ENCODE measurements at places on chromosomes 13 and 19.

GRCh38 chr13:70829748-70830147 is 721.5 kb upstream of the KLHL1 start:
- no peak for DNase-seq

GRCh38 chr13:29564818-29565217 is 30.7 kb downstream of the SLC7A1 start:
- no peak for DNase-seq

DNA sequence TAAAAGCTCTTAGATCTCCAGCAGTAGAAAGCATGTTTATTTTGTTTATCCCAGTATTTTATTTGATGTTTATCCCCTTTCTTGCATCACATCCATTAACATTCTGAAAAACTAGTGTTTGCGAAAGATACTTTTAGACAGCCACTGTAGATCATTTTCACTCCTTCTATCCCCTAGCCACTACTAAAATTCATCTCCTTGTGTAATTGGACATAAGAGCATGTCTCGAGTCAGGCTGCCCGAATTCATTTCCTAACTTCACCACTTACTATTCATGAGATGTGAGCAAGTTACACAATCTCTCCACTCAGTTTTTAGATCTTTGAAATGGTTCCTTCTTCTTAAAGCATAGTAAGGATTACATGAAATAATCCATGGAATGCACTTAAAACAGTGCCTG is 514.0 kb downstream of the KLF5 start:
- no peak for DNase-seq

GRCh38 chr13:42878721-42879120 is 97.3 kb downstream of the FAM216B start:
- no peak for DNase-seq

- no peak for DNase-seq
Measured at GRCh38 chr13:30156826-30157615, 150.3 kb downstream of the KATNAL1 start.

DNA sequence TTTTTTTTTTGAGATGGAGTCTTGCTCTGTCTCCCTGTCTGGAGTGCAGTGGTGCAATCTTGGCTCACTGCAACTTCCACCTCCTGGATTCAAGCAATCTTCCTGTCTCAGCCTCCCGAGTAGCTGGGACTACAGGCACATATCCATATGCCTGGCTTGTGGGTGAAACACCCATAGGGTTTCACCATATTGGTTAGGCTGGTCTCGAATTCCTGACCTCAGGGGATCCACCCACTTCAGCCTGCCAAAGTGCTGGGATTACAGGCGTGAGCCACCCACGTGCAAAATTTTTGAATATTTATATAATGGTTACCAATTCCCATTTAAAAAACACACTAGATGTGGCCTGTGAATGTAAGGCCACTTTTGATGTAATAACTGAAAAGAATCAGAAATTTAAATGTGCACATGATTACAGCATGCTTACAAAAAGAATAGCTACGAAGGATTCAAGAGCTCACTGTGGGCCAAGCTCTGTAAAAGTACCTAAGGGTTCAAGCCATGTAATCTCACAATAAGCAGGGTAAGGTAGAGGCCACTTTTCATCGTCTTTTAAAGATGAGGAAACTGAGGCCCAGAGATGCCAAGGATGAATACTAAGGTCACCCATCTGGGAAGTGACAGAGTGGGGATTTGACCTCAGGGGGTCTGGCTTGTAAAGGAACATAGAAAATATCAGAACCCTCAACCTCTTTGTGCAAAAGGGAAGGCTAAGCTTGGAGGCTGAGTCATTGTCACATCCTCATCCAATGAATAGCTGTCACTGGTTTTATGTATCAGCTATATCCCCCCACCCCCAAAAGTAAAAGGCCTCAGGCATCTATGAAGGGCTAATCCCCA is 17.8 kb downstream of the TNFSF14 start:
- DNase-seq, result no peak

- peak; percentile 63 for DNase-seq
Measured at GRCh38 chr19:49680421-49681351, 3.6 kb downstream of the PRMT1 start.

DNA sequence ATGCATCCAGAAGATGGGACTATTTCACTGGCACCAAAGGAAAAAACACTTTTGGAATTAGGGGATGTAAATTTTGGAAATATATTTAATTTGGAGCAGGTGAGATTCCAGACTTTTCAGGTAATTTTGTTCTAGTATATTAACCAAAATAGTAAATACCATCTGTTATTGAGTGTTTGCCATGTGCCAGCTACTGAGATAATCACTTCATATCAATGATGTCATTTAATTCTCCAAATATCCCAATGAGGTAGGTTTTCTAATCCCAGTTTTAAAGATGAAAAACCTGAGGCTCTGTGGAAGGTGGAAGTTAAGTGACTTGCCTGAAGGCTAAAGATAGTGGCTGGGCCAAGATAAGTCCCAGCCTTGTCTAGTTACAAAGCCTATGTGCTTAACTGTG is 95.2 kb downstream of the TDRD3 start:
- DNase-seq, result no peak

GRCh38 chr13:23377983-23378632 is 55.4 kb downstream of the SACS start:
- DNase-seq, result no peak

DNA sequence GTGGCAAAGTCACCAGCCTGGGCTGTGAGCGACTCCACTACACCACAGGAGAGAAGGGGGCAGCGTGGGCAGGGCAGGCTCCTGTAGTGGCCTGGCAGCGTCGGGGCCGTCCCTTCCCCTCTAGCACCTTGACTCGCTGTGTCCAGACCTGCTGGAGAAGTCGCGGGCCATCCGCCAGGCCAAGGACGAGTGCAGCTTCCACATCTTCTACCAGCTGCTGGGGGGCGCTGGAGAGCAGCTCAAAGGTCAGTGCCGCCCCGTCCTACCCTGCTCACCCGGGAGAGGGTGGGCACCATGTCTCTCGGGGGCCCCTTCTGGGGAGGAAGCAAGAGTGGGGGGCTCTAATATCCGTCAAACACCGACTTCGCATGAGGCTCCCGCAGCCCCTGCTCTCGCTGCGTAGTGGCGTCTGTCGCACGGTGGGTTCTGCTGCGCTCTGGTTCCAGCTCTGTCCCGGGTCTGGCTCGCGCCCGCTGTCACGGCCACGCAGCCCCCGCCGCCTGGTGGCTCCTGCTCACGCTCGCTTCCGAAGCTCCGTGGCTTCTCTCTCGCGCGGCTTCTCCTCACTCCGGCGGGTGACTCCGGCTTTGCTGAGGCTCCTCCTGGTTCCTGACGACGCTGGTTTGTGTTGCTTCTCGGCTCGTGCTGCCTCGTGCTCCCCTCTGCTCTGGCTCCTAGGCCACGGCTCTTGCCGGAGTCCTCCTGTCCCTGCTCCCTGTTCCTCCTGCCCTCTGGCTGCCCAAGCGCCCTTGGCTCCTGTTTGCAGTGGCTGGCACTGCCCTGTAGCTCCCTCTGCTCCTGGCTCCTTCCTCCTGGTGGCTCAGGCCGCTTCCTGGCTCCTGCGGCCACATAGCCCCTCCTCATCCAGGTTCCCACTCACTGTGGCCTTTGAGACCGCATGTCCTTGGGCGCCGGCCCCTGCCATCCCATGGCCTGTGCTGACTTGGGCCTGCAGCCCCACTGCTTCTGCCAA is 27.2 kb downstream of the MYH14 start:
- no peak for DNase-seq

DNA sequence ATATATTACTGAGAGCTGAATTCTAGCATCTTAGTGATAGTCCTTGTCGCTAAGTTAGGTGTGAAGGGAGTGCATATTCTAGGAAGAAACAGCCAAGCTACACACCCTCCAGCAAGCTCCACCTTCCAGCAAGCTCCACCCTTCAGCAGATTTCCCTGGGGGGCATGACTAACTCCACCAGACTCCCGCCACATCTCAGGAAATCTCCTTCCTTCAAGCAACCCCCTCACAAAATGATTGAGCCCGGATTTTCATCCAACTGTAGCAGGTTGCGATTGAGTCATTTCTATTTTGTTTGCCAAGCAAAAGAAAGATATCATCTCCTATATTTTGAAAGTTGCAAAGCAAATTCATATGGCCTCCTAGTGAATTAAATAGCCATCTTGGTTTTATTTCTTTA is 162.1 kb upstream of the TMTC4 start:
- no peak for DNase-seq

- no peak for DNase-seq
Measured at GRCh38 chr19:18408053-18408476, 10.6 kb upstream of the LRRC25 start.

DNA sequence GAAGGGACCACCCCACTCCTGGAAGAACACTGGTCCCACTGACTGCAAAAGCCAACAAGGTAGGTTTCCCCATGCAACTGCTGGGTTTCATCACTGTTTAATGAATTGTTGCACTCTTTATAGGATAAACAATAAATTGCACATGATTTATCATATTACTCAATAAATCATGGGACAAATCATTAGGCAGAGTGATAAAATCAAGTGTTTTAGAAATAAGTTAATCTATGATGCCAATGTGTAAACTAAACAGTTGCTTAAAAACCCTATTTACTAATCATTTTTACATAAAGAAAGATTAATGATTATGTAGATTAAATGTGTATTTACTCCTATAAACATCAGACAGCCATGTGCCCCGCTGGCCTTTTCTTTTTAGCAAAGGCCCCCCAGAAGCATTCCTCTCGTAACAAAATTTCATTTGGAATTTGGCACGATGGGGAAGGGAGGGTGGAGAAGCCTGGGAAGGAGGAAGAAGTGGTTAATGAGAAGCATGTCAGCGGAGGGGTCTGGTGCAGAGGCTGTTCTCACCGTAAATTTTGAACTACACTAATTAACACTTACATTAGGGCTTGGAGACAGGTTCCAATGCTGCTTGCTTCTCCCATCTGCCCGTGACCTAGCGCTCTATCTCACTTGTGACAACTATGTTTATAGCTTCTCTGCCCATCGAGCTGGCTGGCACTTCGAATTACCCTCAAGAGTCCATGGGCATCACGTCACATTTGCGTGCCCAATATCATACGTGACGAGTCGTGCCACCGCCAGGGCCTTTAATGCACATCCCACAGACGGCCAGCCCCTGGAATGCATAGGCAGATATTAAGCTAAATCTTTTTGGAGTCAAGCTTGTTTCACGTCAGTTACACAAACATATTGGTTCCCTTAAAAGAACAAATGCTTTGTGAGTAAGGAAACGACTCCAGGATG is 357.7 kb upstream of the TSHZ3 start:
- no peak for DNase-seq

- DNase-seq, result no peak
Measured at GRCh38 chr13:109465148-109465547, 321.2 kb downstream of the IRS2 start.

DNA sequence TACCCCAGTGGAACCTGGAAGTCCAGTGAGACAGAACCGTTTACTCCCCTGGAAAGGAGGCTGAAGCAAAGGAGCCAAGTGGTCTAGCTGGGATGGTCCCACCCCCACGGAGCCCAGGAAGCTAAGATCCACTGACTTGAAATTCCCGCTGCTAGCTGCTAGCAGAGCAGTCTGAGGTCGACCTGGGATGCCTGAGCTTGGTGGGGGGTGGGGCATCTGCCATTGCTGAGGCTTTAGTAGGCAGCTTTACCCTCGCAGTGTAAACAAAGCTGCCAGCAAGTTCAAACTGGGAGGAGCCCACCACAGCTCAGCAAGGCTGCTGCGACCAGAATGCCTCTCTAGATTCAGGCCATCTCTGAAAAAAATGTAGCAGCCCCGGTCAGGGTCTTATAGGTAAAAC is 437.0 kb downstream of the SUCLA2 start:
- DNase-seq, result no peak

DNA sequence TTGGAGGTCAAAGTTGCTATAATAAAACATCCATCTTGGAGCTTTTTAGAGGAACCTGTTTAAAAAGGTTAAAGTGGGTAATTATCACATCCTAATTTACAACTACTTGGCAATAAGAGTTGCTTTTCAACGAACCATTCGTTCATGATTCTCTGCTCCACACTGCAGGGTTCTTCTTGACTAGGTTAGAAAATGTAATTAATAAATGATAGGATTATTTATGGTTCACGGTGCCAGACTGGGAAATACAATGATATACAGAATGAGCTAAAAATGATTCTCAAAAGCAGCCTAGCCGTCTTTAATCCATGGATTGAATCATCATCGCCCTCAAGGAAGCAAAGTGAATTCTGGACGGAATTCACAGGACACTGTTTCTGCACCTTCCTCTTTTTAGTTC is 291.2 kb downstream of the TEX29 start:
- no peak for DNase-seq

DNA sequence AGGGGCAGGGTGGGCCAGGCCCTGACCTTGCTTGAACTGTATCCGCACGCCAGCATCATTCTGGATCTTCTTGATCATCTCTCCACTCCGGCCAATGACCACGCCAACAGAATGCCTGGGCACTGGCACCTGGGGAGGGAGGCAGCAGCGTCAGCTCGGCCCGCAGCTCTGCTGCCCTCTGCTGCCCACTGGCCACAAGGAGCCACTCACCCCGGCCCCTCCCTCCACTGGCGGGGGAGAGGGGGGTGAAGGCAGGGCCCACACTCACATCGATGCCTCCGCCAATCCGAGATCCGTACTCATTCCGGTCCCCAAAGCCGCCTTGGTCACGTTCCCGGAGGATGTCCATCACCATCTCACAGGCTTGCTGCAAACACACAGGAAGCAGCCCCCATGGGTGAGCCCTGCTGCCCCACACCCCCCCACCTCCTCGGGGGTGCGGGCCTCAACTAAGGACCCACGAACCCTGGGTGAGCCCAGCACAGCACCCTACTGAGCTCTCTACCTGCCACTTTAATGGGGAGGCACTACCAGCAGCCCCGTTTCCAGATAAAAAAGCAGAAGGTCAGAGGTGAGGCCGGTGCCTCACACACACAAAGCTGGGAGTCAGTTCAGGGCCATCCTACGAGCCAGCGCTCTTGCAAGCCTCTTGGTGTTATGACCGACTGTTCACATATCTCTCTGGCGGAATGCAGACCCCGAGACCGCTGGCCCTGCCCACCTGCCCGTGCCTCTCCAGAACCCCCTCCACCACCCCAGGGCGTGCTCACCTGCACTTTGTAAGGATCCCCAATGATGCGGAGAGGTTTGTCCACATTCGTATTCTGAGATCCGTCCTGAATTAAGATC is 6.7 kb downstream of the KHSRP start:
- DNase-seq, result no peak

DNA sequence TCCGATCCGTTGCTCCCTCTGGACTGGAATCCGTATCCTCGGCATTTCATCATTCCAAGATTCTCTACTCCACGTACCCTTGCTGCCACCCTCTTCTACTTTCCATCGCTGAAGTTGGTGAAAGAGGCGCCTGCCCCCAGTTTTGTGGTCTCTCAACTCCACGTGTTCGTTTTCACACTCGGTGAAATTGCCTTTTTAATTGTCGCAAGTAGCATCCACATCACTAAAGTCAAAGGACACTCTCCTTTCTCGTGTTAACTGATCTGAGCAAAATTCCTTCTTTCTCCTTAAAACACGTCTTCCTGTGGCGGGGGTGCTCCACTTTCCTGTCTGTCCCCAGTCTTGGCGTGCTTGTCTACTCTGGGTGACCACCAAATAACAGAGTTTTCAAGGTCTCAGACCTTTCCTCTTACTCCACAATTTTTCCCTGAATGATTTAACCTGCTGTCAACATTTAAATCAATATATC is 1.1 kb upstream of the TMTC4 start:
- DNase-seq, result no peak
